ENCODE measurements at places on chromosomes 1 and 21.

GRCh38 chr1:147892216-147892615 lies 10.4 kb upstream of the GJA8 start:
- no peak for DNase-seq

- DNase-seq: no peak
Observed at GRCh38 chr1:1171161-1171545, 2.5 kb upstream of the TTLL10 start.

GRCh38 chr1:48214820-48215219 lies 7.7 kb upstream of the SLC5A9 start:
- DNase-seq: peak; percentile 16

GRCh38 chr1:109816175-109816811 lies 52.6 kb upstream of the EPS8L3 start:
- no peak for DNase-seq

- no peak for DNase-seq
Observed at GRCh38 chr1:201501812-201502510, 5.0 kb downstream of the CSRP1 start.

Measured in muscle of back (tissue), 13 donors.